H9 (cell line): ENCODE measurements at places on chromosomes 1 and 21. TPM values are rescaled to one million over a fixed set of nuclear protein-coding genes. Genes with fewer than 3 reads are reported as not detected.

- no peak overlapping the region for H3K4me3 ChIP-seq
- DNase-seq, result no peak
- H3K27ac ChIP-seq, result no peak overlapping the region
- no peaks in the 10 kb centered on the region for H3K27me3 ChIP-seq
- no peaks in the 10 kb centered on the region; the same call in 1 of the 2 replicates for H3K36me3 ChIP-seq
Observed at GRCh38 chr1:41408691-41409090, 47.5 kb downstream of the FOXO6 start.

GRCh38 chr1:16718908-16719533, 21.3 kb upstream of the RNU1-4 start:
- peak; percentile 25 for DNase-seq
- no peaks in the 10 kb centered on the region for H3K27me3 ChIP-seq
- no peaks in the 10 kb centered on the region for H3K4me1 ChIP-seq
- no peaks in the 10 kb centered on the region for H3K36me3 ChIP-seq
- H3K4me3 ChIP-seq, result no peak overlapping the region

GRCh38 chr1:200075522-200075921, 48.0 kb downstream of the NR5A2 start:
- H3K4me3 ChIP-seq, result no peak overlapping the region
- no peak for DNase-seq
- H3K36me3 ChIP-seq, result no peaks in the 10 kb centered on the region
- H3K27me3 ChIP-seq, result no peaks in the 10 kb centered on the region
- no peak overlapping the region for H3K27ac ChIP-seq

DNA sequence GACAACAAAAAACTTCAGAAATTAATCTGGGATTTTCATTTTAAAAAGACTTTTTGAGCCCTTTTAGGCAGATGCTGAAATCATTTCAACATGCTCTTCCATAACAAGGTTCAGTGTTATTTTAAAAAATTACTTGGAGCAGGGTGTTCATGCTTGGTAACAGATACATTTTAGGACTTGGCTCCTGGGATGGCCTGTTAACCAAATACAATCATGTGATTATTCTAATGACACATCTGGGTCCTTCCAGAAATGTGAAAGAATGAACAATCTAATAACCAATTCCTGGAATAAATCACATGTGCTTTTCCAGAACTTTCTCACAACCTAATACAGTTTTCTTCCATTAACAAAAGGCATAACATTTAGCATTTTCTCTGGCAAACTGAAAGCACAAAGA, 379.8 kb upstream of the RUNX1 start:
- no peaks in the 10 kb centered on the region; the same call in 1 of the 2 replicates for H3K4me1 ChIP-seq
- H3K4me3 ChIP-seq, result no peak overlapping the region
- H3K36me3 ChIP-seq, result peaks cover 27% of the 10 kb centered on the region

Gene TINAGL1
- total RNA-seq, result 2.5 TPM in 2 replicates

- H3K4me3 ChIP-seq, result no peak overlapping the region
- H3K4me1 ChIP-seq, result no peaks in the 10 kb centered on the region
- DNase-seq, result no peak
- H3K27ac ChIP-seq, result no peak overlapping the region
- H3K36me3 ChIP-seq, result no peaks in the 10 kb centered on the region
Observed at GRCh38 chr1:34867415-34867814, 7.9 kb upstream of the SMIM12 start.

DNA sequence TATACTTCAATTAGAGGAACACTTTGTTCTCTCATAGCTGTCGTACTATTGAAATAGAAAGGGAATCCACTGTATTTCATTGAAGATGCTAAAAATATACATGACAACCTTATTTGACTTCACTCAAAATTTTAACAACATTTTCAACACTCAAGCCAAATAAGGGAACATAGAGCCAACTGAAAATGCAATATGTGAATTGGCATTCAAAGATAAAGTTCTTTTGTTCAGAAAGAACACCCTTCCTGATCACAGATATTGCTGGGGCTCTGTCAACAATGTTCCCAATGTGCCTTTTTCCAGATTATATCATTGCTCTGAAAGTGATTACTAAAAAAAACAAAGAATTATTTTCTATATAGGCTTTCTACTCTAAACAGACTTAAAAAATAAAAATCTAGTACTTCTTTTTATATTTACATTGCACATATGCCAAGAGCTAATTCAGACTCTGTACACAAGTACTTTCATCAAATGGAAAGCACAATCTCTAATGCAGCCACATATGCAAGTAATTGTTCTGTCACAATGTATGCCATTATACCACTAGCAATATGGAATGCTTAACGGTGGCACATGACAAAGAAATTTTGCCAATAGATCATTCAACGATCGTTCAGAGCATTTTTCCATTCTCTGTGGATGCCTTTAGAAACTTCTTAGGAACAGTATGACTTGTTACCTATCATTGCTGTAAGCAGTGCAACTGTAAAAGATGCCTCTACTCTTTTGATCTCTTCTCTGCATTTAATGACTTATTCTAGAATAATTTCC, 171.0 kb downstream of the EIF4G3 start:
- H3K36me3 ChIP-seq, result no peaks in the 10 kb centered on the region
- no peaks in the 10 kb centered on the region for H3K4me1 ChIP-seq
- no peak overlapping the region for H3K27ac ChIP-seq
- H3K4me3 ChIP-seq, result no peak overlapping the region
